ENCODE measurements at places on chromosomes 12 and 14. TPM values are rescaled to one million over a fixed set of nuclear protein-coding genes. Genes with fewer than 3 reads are reported as not detected.

GRCh38 chr12:104680491-104680890 is 223.7 kb downstream of the CHST11 start:
- no peak for DNase-seq

DNA sequence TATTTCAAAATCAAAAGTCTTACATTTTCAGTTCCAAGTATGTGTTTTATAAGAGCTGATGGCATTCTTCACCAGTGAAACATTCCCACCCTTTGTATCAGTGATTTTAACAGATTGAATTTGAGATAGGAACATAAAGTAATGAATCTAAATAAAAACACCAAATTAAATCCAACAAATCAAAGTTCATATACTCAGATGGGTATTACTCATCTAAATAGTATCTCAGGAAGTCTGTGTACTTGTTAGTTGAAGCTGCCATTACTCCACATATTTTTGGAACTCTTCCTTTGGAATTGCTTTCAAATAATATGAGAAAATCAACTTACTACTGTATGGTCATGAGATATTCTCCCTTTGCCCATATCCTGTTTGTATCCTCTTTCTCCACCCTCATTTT is 89.1 kb downstream of the MIA2 start:
- DNase-seq, result no peak

DNA sequence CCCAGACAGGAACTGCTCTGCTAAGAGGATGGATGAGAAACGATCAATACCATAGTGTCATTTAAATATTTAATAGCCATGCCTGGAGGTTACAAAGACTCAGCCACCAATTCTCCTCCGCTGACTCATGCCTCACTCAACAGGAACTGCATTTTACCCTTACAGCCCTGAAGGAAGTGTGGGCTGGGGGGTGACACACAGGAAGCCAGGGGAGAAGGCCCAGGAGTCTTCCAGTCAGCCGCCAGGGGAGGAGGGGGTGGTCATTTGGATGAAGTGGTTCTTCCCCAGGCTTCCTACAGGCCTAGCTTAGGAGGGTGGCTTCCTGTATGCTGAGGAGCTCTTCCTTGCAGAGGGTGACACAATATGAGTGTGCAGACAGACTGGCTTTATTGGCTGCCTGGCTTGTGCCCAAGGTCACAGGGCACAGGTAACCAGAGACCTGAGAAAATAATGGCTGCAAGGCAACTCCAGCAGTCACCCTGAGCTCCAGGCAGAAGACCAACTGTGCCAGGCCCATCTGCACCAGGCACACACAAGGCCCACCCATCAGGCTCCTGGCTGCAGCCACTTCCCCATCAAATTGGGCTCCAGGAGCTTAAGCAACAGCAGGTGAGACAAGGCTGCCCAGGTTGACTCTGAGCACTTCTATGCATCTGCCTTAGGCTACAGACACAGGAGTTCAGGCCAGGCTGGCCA is 30.6 kb upstream of the RPLP0 start:
- peak; percentile 100 for DNase-seq

- DNase-seq, result no peak
These were observed 23.3 kb downstream of the TC2N start for GRCh38 chr14:91844029-91844428.

DNA sequence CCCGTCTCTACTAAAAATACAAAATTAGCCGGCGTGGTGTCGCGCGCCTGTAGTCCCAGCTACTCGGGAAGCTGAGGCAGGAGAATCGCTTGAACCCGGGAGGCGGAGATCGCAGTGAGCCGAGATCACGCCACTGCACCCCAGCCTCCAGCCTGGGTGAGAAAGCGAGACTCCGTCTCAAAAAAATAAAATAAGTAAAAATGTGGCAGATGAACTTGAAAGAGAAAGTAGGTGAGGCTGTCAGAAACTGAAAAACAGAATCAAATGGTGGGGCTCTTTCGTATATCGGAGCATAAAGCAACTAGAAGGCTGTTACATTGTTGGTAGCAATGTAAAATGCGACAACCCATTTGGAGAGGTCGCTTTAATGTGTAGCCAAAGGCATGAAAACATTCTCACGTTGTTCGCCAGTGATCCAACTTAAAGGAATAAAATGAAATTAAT is 767 bp upstream of the CCNT1 start:
- DNase-seq, result no peak

- peak; percentile 83 for DNase-seq
These were observed 19.0 kb upstream of the OVCH1 start for GRCh38 chr12:29516431-29516875.

DNA sequence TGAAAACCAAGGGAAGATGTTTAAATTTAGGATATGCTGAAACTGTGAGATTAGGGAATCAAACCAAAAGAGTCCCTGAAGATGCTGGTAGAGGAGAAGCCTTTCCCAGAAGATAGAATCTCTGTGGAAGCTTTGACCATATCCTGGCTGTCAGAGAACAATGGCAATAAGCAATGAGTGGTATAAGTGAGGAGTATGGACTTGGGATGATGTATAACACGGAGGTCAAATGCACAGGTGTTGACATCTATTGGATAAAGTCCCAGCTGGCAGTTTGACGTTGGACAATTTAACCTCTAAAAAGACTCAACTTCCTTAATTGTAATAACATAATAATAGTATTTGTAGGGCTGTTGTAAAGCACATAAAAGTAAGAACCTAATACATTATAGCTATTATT is 30.1 kb upstream of the CLEC14A start:
- DNase-seq, result no peak

GRCh38 chr14:67112344-67112743 is 76.9 kb upstream of the GARIN2 start:
- no peak for DNase-seq

- DNase-seq, result no peak
These were observed 29.5 kb downstream of the ABHD12B start for GRCh38 chr14:50901361-50901760.

DNA sequence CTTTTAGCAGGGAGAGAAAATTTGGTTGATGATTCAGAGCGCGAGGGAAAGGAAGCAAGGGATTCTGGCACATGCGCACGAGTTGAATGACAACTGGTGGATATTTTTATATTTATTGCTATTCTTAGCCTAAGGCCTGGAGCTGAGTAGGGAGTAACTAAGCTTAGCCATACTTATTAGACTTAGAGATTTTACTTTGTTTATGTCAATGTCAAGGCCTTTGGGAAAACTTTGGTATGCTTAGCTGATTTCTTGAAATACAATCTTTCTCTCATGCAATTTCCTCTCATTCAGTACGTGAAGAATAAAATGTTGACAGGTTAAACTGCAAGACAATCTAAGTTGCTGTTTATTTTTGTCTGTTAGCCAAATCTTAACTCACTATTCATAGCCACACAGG is 101.1 kb downstream of the CRADD start:
- no peak for DNase-seq

DNA sequence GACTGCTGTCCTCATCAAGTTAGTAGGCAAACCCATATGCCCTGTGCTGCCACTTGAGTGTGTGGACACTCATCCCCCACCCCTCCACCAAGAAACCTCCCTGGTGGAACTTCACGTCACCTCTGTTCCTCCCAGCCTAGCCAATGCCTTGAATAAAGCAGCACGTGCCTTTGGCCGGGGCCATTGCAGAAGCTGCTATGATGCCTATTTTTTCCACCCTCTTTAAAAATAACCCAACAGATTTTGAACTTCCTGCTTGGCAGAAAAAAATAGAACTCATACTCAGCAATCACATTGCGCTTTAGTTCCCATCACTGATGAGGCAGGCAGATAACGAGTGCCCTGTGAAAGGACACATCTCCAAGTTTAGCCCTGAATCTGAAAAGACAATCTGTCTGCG is 23.1 kb upstream of the PWP1 start:
- DNase-seq, result no peak

GRCh38 chr12:1439687-1440086 is 154.7 kb downstream of the FBXL14 start:
- no peak for DNase-seq

DNA sequence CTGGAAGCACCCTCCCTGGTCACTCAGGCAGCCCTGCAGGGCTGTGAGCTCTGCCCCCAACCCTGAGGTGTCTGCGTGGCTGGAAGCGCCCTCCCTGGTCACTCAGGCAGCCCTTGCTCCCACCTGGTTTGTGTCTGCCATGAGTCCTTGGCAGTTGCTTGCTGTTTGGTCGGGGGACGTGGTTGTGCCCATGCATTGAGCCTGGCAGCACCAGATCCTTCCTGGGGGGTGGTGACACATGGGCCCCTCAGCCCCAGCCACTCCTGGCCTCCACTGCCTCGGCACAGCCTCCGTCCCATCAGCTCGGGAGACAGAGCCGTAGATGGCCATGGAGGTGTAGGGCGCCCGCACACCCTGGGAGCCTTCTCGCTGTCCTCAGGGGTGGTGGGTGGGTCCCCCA is 19.6 kb downstream of the MTA1 start:
- DNase-seq, result no peak

- DNase-seq, result no peak
These were observed 19.5 kb upstream of the SERPINA1 start for GRCh38 chr14:94407906-94408305.

- DNase-seq, result no peak
These were observed 64.8 kb downstream of the GNS start for GRCh38 chr12:64694130-64695040.

- no peak for DNase-seq
These were observed 9.8 kb downstream of the APPL2 start for GRCh38 chr12:105226219-105226618.

- peak; percentile 58 for DNase-seq
These were observed 120.3 kb upstream of the NEDD1 start for GRCh38 chr12:96786791-96787190.

DNA sequence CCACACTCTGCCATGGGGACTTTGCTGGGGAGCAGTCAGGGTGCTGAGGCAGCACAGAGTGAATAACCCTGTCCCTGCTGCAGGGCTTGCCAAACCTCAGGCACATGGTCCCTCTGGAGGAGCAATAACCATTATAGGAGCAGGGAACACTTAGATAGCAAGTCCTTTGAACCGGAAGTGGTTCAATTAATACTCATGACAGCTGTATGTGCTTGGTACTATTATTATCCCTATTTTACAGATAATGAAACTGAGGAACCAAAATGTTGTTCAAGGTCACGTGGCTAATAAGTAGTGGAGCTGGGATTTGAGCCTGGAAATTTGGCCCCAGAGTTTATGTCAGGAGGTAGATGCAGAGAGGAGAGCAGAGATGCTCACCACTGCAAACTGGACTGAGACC is 49.0 kb downstream of the RFX4 start:
- DNase-seq, result no peak

- DNase-seq, result no peak
These were observed 63.1 kb upstream of the ARID2 start for GRCh38 chr12:45666396-45666795.

DNA sequence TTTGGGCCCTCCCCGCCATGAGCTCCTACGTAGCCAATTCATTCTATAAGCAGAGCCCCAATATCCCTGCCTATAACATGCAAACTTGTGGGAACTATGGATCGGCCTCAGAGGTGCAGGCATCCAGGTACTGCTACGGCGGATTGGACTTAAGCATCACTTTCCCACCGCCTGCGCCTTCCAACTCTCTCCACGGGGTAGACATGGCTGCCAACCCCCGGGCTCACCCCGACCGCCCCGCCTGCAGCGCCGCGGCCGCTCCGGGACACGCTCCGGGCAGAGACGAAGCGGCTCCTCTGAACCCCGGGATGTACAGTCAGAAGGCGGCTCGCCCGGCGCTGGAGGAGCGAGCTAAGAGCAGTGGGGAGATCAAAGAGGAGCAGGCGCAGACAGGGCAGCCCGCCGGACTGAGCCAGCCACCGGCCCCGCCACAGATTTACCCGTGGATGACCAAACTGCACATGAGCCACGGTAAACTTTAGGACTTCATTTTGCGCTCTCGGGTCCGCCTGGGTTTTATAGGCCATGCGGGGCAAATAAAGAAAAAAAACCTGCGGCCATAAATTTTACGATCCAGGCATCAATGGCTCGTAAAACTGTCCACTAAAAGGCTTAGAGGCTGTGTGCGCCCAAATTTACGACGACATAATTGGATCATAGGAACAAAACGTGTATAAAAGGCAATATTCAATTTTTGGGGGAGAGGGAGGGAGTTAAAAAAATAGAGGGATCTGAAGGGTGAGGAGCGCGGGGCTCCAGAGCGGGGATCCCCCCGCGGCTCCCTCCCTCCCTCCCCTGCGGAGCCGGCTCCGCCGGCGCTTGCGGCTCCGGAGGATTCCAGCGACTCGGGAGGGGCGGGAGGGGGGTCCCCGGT is 493 bp downstream of the HOXC5 start:
- peak; percentile 64 for DNase-seq

ACIN1 gene
- 116 TPM for total RNA-seq

TAMALIN gene
- 0.29 TPM for total RNA-seq

GPR84 gene
- total RNA-seq, result not detected

LRFN5 gene
- not detected for total RNA-seq

SERPINA10 gene
- not detected for total RNA-seq

Data from PC-3 (cell line).